ENCODE measurements at places on chromosomes 7 and 10. TPM values are rescaled to one million over a fixed set of nuclear protein-coding genes. Genes with fewer than 3 reads are reported as not detected.

Gene SPDYE1
- not detected for total RNA-seq

Gene CLRN3
- total RNA-seq: 0.12 TPM

Gene TRIM50
- not detected for total RNA-seq

Gene STAG3
- total RNA-seq: 1.2 TPM

Gene CCNY
- 46.7 TPM for total RNA-seq

Gene LLCFC1
- not detected for total RNA-seq

DNA sequence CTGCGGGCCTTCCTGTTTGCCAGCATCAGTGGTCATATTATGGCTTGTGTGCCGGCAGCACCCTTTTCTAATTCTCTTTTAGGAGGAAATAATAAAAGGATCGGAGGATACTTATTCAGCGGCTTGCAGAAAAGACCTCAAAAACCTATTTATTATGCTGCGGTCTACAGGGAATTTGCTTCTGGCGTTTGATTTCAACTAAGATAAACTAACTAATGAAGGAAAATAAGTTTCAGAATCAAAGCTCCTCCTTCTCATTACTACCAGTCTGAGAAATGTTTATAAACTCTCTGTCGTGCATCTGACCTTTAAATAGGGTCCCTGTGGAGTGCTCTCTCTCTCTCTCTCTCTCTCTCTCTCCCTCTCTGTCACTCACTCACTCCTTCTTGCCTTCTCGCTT is 335.0 kb upstream of the GLI3 start:
- DNase-seq: no peak

GRCh38 chr10:121988361-121989324 is at the start of gene TACC2:
Gene TACC2, plus strand, starts transcription at chr10:121989163. Its CDS starts 32,819 bp downstream, at chr10:122021982.
- no peak for DNase-seq

DNA sequence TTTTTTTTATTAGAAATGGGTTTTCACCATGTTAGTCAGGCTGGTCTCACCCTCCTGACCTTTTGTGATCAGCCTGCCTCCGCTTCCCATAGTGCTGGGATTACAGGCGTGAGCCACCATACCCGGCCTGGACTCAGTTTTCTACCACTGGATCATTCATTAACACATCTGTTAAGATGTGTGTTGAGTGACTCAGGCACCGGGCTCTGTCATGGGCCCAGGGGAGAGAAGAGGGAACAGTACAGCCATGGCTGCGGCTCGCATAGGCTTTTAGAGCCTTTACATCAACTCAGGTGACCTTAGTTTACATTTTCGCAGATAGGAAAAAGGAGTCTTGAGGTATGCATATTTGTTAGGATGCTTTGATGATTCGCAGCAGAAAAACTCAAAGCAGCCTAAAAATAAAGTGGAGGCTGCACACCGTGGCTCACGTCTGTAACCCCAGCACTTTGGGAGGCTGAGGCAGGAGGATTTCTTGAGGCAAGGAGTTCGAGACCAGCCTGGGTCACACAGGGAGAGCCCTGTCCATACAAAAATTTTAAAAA is 3.1 kb upstream of the ARPC1B start:
- no peak for DNase-seq

DNA sequence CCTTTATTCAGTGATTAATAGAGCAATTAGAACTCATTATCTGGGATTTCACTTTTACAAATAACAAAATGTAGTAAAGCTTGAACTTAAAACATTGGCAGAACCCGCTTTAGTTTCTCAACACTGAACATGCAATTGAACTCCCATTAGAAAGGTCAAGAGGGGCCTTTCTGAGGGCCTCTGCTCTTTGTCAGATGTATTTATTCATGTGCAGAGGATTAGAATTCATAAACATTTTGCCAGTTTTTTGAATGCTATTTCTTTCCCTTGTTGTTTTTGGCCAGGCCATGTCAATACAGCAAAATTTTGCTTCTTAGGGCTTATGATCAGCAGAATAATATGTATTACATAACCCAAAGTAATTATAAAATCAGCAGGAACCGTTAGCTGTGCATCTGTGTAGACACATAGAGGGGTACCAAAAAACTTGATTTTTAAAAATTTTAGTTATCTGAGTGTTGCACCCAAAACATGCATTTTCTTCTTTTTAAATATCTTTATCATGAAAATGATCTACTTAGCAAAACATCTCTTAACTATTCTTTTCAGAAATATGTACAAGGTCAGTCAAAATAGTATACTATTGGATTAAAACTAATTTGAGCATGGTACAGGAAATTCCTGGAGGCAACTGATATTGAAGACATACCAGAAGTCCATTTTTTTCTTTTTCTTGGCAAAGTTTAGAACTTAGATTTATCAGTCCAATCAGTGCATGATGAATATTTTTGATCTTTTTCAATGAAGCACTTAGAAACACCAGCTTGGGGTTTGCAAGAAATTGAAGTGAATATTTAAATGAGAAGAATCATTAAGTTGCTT is 177.5 kb downstream of the TWIST1 start:
- no peak for DNase-seq

GRCh38 chr10:52836816-52837215 is 64.2 kb upstream of the MBL2 start:
- no peak for DNase-seq

DNA sequence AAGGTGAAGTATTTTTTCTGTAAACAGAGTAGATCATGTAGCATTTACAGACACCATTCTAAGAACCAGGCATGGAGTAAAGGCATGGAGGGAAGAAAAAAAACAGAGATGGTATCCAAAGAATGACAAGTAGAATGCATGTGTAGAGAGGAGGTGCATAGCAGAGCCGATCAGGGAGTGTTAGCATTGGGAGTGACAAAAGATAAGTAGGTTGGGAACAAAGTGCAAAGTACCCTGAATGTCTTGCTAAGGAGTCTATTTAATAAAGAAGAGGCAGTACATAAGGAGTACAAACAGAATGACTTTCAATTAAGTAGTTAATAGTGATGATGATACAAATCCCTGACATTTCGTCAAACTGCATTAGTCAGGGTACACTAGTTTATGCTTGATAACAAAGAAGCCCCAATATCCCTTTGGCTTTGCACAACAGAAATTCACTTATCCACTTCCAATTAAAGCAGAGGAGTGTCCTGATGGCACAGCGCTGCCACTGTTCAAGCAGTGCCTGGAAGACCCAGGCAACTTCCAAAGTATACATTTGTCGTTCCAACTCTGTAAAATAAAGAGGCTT is 371.5 kb downstream of the TNS3 start:
- no peak for DNase-seq

DNA sequence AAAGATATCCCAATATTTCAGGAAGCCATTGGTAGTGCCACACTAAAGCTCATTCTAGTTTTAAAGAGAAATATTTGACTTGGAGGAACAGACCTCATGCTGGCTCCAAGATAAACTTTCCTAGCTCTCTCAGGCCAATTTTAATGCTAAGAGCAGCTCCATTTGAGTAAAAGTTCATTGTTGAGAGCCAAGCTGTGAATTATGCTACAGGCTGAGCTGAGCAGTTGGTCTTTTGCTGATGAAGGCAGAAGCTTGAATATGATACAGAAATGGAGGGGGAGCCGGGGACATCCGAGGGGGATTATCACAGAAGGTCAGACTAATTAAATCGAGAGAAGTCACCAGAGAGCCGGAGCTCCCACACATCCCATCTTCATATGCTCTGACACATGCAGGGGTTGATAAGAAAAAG is 175.7 kb upstream of the AUTS2 start:
- no peak for DNase-seq

- no peak for DNase-seq
Observed at GRCh38 chr7:13945670-13946069, 43.8 kb downstream of the ETV1 start.

DNA sequence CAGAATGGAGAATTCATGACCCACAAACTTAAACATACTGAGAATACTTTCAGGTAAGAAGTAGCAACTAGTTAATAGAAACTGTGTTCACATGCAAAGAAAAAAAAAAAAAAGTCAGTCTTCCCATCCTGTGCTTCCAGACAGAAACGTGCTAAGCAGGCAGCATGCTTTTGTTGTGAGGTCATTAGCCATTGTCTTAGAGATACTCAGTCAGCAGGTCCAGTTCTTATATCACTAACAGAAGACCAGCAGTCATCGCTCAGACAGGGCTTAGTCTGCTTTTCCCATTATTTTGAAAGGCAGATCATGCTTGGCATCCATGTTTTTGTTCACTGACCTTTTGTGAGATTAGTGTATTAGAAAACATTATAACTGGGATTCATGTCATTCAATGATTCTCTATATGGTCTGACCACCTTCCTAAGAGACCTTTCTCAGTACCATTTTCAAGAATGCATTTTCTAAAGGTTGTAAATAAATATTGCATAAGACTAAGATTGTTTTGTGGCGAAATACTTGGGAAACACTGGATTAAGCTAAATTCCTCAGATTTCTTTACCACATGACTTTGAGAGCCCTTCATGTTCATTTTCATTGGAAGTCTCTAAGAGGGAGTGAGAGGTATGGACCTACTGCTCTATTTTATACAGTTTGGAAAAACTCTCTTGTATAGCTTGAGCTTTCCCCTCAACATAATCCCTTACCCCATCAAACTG is 45.0 kb upstream of the AGBL3 start:
- DNase-seq: peak; percentile 31

GRCh38 chr7:86991771-86992191 is 67.7 kb downstream of the ELAPOR2 start:
- no peak for DNase-seq

DNA sequence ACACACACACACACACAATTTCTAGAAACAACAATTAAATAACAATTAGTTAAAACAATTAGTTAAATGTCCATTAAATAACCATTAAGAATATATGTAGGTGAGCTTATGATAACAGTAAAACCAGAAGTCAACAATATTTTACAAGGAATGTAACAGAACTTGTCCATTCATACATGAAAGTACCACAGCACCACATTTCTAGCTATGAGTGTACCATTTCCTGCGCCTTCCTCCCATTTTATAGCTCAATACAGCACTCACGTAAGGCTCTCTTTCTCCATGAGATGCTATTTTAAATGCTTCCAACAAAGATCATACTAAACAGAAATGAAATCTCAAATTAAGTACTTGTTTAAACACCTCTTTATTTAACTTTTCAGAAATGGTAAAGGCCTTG is 367.3 kb upstream of the ZWINT start:
- DNase-seq: no peak

GRCh38 chr10:74208997-74209396 is 58.0 kb downstream of the ADK start:
- DNase-seq: no peak
